Myocyte (in vitro differentiated cells): ENCODE measurements at places on chromosomes 3 and 15. TPM values are rescaled to one million over a fixed set of nuclear protein-coding genes. Genes with fewer than 3 reads are reported as not detected.

TF gene
- under 0.01 and 0.08 TPM in 2 replicates for total RNA-seq

THRB gene
- total RNA-seq: 4.7 and 5.1 TPM in 2 replicates

MAPKAPK3 gene
- total RNA-seq: 91.0 and 92.3 TPM in 2 replicates

RARRES1 gene
- not detected in 2 replicates for total RNA-seq

GRCh38 chr3:5274091-5274490 lies 86.6 kb downstream of the EDEM1 start:
- DNase-seq: no peak

DNA sequence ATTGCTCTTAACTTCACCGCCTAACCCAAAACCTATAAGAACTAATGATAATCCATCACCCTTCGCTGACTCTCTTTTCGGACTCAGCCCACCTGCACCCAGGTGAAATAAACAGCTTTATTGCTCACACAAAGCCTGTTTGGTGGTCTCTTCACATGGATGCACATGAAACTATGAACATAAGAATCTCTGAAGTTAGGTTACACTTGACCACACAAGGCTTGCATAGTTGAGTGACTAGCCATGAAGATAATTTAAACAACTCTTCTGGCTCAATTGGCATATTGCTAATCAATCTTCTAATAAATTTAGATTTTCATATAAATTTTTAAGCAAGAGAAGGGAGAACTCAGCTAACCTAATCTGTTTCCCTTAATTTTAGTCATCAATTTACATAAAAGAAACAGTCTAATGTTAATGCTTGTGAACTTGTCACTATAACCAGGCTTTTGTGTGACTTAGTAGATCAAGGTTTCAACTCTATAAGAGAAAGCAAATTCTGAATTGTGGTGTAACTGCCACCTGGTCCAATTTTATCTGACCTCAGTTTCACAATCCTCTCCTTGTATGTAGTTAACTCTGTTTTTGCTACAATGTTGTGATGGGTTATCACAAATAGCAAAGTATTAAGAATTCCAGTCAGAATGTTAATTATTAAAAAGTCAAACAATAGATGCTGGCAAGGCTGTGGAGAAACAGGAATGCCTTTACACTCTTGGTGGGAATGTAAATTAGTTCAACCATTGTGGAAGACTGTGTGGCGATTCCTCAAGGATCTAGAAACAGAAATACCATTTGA lies 82.0 kb downstream of the HHLA2 start:
- no peak for DNase-seq

DNA sequence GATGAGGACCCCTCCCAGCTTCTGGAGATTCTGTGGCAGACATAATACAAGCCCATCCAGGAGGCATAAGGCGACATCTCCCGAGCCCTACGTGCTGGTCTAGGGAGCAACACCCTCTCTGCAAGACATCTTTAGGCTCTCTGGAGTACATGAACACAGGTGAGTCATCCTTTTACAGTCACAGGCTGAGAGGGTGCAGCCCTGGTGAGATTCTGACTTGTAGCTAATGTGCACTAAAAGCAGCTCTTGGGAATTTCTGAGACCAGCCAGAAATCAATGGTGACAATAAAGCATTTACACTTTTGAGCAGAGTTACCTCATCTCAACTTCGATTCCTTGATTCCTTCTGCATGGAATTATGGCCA lies 131.1 kb downstream of the XXYLT1 start:
- no peak for DNase-seq

DNA sequence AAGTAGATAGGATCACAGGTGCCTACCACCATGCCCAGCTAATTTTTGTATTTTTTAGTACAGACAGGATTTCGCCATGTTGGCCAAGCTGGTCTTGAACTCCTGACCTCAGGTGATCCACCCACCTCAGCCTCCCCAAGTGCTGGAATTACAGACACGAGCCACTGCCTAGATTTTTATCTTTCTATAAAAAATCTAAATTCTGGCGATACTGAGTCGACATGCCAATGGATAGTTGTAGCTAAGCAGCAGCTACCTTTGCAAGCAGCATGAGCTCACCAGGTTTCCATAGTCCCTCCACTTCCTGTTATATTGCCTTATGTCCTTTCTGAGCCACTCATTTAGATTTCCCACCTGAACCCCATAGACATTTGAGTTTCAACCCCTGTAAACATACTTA lies 13.1 kb upstream of the FMN1 start:
- DNase-seq: no peak

DNA sequence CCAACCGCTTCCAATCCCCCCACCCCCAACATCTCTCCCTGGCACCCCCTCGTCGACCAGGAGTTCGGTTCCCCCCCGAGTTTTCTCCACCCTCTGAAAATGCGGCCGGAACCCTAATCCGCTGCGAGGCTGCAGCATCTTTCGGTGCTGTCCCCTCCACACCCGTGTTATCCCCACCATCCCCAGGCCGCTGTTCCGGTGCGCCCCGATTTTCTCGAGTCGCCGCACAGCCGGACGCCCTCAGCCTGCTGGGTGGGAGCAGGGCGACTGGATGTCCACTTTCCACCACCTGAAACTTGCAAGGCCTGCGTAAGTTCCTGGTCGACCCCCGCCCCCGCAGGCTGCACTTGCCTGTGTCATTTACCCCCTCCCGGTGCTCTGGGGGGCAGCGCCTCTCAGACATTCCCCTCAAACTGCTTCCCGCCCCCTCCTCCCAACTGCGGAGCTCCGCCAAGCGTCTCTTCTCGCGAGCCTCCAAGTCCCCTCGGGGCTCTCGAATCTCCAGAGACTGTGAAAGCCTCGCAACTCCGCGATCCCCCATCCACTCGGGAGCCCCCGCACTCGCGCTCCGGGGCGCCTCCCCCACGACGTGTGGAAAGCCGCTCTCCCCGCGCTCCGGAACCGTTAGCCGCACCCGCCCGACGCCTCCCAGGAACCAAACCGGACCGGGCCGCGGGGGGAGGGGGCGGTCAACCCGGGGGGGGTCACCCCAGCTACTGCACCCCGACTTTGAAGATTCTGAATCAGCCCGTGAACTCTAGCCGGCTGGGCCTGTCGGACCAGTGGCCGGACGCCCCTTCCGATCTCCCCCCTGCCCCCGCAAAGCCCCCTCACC lies 566 bp downstream of the ETV5 start:
- peak; percentile 69 for DNase-seq

GRCh38 chr3:171569571-171570132 lies 109.4 kb upstream of the TNIK start:
- no peak for DNase-seq

DNA sequence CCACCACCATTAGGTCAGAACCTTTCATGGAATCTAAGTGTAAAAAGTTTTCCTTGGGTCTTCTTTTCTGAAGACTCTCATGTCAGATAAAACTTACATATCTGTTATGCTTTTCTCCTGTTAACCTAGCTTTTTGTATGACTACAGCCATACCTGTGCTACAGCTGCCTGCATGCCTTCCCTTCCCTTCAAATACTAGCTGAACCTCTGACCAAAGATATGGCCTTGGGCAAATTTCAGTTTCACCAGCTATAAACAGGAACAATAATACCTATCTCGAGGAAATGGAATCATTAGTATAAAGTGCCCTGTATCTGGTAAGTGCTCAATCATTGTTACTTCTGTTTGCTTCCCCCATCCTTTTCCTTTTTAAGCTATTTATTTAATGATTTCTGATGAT lies 25.0 kb downstream of the GLB1 start:
- DNase-seq: no peak

- DNase-seq: no peak
Observed at GRCh38 chr3:18208856-18209255, 216.3 kb downstream of the SATB1 start.

DNA sequence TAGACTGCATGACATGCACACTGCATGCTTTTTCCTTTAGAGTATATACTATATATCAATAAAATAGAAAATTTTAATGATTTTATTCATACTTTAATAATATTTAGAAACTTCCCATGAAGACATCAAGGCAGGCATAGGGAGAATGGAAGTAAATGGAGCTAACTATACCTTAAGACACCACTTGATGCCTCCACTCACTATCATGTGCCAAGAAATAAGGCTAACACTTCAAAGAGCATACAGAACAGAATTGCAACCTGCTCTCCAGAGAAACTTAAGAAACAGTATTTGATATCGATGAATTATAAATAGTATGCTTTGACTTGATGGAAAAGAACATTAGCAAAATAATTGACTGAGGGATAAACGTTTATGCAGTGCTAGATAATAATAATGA lies 192.6 kb upstream of the MBNL1 start:
- DNase-seq: no peak
